Stromal cell of bone marrow (primary cell): ENCODE measurements at places on chromosomes 11 and 22.

DNA sequence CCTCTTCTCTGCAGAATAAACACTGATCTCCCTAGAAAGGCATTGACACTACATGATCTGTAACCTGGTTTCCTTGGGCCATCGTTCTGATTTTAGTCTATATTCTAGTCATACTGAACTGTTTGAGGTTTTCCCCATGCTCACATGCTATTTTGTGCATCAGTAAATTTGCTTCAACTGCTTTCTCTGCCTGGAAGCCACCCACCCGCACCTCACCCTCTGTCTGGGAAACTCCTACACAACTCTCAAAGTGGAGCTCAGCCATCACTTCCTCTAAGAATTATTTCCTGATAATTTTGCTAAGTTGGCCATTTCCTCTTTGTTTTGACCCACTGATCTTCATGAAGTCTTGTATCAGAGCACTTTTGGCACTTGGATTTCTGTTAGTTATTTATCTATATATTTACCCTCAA, 36.1 kb downstream of the MMP20 start:
- no peak for DNase-seq

DNA sequence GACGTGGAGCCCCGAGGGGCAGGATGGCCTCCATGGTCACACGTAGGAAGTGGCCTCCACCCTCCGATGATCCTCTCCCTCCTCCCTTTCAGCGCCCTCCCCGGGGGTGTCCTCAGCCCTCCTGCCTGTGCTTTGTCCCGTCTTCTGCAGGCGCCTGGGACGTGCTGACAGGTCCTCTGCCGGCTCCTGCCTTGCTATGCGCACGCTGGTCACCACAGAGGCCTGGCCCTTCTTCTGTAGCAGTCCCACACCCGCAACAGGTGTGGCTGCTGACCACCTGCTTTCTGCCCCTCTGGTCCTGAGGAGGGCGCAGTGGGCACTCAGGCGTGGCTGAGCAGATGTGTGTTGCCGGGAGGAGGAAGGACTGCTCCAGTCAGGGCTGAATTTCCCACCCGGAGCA, 27.7 kb upstream of the PPP6R3 start:
- no peak for DNase-seq

GRCh38 chr11:37459456-37459855, 861.4 kb upstream of the RAG2 start:
- DNase-seq: no peak

- no peak for DNase-seq
These were observed 11.6 kb upstream of the DLAT start for GRCh38 chr11:112013497-112014164.

DNA sequence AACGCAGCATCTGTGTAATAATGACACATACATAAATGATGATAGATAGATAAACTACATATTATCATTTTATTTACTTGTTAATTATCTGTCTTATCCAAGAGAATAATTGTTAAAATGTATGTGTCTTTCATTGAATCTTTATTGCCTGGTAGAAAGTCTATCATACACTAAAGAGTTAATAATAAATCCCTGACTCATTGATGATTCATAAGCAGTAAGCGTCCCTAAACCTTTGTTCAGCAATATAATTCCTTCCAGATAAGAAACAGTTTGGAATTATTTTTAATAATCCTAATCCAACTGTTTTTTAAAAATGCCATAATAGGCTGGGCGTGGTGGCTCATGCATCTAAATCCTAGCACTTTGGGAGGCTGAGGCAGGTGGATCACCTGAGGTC, 655.6 kb upstream of the CNTN5 start:
- DNase-seq: no peak

GRCh38 chr11:67502328-67502979, 2.7 kb downstream of the PITPNM1 start:
- DNase-seq: no peak

DNA sequence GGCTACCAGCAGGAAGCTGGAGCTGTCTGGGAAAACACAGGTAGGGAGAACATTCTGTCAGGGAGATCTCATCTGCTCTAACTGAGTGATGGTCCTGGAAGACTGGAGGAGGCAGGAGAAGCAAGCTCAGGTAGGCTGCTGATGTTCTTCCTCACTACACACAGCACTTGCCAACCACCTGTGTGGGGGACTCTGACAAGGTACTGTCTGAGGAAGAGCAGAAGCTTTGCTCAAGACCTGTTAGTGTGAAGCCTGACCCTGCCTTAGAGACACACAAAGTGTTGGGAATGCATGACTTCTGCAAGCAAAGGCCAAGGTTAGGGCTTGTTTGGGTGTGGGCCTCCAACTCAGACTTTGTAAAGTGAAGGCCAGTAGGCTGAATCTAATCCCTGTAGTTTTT, 46.5 kb downstream of the CHST1 start:
- DNase-seq: no peak

DNA sequence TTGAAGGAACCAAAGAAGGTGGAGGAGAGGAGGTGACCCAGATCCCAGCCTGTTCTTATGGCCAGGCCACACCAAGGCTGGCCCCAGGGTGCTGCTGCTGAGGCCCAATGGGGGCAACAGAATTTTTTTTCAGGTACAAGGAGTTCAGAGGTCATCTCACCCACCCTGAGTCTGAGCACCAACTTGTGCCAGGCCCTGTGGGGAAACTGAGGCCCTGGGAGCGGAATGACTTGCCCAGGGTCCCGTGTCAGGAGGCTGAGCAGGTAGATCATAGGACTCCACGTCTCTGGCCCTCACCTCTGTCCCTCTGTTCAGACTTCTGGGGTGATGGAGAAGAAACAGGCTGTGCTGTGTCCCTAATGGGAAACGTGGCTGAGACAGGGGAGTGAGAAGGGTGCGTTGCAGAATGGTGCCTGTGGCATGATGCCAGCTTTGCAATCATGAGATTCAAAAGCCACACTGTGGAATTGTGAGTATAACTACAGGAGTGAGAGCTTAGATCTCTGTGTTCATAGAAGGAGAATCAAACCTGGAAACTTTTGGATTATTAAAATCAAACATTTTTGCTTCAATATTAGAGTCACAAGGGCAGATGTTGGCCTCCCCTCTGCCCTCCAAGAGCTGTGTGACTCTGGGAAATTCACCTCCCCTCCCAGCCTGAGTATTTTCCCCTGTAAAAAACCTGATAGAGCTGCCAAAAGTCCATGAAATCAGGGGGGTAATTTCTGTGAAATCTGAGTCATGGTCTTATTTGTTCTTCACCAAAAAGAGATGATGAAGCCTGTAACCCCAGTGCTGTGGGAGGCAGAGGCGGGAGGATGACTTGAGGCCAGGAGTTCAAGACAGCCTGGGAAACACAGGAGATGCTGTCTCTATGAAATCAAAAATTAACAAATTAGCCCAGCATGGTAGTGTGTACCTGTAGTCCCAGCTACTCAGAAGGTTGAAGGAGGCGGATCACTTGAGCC, 874 bp downstream of the APOL1 start:
- DNase-seq: peak; percentile 28

DNA sequence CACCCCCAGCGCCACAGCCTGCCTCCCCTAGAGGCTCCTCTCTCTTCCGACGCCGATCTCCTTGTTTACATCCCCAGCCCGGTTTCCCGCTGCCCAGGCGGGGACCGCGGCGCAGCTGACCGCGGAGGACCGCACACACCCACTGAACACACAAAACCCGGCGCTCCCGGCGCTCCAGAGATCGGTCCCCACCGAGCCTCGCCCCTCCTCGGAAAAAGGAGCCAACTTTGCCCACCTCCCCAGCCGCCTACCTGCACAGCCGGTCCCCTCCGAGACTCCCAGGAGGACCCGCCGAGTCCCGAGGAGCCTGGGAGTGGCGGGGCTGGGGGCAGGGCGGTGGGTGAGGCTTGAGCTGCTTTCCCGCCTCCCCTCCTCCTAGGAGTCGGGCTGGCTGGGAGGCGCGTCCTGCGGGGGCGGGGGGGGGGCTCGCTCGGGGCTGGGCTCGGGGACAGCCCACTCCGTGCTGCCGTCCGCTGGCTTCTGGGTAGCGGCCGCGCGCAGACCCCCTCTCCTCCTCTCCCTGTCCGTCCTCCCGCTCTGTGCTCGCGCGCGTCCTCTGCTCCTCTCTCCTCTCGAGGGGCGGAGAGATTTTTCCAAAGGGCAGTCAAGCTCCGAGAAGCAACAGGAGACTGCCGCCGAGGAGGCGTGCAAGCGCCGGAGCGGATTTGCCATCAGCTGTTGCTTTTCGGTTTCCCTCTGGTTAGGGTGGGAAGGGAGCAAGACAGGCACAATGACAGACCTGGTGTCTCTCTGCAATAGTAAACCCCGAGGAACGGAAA, at the start of gene FXYD6:
TSS of gene FXYD6 (minus strand) at position 318 of the 779 bp plus-strand sequence. CDS start 33,882 bp downstream, outside the sequence.
- DNase-seq: no peak

GRCh38 chr11:10005955-10006525, 288.0 kb downstream of the SBF2 start:
- DNase-seq: no peak

- no peak for DNase-seq
These were observed 47.0 kb upstream of the GNAZ start for GRCh38 chr22:23023294-23023693.

DNA sequence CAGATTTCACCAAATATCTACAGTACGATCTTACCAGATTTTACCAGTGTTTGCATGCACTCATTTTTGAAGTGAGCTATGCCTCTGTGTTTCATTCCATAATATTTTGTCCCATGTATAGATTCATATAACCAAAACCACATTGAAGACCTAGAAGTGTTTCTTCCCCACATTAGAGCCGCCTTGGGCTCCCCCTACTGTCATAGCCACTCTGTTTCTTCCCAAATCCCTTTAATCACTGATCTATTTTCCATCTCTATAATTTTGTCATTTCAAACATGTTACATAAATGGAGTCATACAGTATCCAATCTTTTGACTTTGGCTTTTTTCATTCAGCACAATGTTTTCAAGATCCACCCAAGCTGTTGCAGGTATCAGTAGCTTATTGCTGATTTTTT, 12.7 kb downstream of the MRGPRX3 start:
- DNase-seq: no peak

GRCh38 chr11:58742140-58742539, 10.4 kb upstream of the GLYAT start:
- no peak for DNase-seq

- no peak for DNase-seq
These were observed 1495.7 kb downstream of the TBC1D22A start for GRCh38 chr22:48258064-48258701.

- no peak for DNase-seq
These were observed 181.6 kb downstream of the TTC28 start for GRCh38 chr22:28498044-28498443.

GRCh38 chr11:6646071-6646470, 9.5 kb downstream of the DCHS1 start:
- DNase-seq: peak; percentile 63

DNA sequence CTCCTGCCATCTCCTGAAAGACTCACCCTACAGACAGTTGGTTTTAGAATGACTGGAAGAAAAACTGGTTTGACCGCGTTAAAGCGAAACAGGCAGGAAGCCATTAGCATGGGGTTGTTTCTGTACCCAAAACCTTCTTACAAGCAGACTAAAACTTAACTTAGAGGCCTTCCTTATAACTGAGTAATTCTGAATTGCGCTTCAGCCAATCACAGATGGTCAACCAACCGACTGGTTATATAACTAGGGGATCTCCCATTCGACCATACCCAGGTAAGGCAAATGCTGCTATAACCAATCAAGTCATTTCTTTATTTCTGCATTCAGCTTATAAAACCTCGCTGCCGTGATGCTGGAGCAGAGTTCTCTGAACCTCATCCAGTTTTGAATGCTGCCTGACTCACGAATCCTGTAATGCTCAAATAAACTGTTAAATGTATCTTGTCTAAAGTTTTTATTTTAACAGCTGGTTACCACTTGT, 87.8 kb upstream of the DRD2 start:
- DNase-seq: no peak

DNA sequence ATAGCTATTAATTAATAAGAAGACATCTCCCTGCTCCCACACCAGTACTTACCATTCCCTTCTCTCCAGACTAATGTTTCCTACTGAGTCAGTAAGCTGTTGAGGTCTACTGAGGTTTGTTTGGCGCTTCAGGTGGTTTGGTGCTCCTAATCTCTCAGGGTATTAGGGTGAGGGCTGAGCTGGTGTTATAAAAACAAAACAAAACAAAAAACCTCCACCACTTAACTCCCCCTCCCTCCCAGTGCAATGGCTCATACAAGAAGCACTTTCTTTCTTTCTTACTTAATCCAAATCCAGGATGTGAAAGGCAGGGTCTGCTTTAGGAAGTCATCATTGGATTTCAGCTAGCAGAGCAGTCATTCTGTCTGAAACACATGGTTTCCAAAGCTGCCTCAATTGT, 15.3 kb downstream of the CSTPP1 start:
- no peak for DNase-seq

- no peak for DNase-seq
These were observed 82.6 kb downstream of the MICAL3 start for GRCh38 chr22:17941471-17942406.

GRCh38 chr11:22516111-22516510, 109.5 kb downstream of the FANCF start:
- DNase-seq: no peak

GRCh38 chr22:27435844-27436576, 365.5 kb downstream of the MN1 start:
- DNase-seq: no peak

DNA sequence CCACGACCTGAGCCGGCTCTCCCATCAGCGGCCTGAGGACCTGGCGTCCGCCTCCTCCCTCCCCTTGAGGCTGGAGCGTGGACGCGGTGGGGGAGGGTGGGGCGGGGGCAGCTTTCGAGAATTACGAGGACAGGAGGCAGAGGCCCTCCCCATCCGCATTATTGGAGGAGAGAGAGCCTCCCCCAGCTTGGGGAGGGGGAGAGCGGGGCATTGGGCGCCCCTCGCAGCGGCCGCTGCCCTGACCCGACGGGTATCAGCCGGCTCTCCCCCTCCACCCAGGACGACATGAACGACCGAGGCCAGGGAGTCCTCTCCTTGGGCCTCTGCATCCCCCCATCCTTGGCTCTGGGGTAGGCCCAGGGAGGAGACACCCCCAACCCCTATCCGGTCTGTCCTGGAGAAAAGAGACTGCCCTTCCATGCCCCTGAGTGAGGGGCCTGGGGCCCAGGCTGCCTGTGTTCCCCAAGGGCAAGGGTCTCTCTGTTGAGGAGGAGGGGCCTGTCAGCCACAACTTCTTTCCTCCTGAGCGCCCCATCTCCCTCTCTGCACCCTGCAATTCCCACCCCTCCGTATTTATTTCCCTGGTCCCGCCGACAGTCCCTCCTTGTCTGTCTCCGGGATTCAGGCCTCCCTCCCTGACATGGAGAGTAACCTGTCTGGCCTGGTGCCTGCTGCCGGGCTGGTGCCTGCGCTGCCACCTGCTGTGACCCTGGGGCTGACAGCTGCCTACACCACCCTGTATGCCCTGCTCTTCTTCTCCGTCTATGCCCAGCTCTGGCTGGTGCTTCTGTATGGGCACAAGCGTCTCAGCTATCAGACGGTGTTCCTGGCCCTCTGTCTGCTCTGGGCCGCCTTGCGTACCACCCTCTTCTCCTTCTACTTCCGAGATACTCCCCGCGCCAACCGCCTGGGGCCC, 495 bp downstream of the GPR137 start:
- DNase-seq: no peak

DNA sequence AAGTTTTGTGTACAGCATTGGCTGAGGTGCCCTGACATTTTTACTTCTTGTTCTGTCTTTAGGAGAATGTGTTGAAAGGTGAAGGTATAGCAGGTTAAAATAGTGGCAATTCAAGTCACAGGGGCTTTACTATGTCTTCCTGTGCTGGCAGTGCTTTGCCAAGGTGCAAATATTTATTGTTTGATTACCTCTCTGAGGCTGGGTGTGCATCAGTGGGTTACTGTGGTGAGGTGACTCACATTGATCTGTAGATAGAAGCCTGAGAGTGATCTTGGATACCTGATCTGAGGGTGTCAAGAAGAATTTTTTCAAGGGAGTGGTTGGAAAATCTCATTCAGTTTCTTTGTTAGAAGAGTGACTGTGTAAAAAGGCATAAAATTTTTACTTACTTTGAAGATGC, 90.0 kb downstream of the ARHGAP42 start:
- no peak for DNase-seq

GRCh38 chr11:104246590-104246989, 82.6 kb upstream of the PDGFD start:
- no peak for DNase-seq
